ENCODE measurements at places on chromosomes 11 and 22. TPM values are rescaled to one million over a fixed set of nuclear protein-coding genes. Genes with fewer than 3 reads are reported as not detected.

DNA sequence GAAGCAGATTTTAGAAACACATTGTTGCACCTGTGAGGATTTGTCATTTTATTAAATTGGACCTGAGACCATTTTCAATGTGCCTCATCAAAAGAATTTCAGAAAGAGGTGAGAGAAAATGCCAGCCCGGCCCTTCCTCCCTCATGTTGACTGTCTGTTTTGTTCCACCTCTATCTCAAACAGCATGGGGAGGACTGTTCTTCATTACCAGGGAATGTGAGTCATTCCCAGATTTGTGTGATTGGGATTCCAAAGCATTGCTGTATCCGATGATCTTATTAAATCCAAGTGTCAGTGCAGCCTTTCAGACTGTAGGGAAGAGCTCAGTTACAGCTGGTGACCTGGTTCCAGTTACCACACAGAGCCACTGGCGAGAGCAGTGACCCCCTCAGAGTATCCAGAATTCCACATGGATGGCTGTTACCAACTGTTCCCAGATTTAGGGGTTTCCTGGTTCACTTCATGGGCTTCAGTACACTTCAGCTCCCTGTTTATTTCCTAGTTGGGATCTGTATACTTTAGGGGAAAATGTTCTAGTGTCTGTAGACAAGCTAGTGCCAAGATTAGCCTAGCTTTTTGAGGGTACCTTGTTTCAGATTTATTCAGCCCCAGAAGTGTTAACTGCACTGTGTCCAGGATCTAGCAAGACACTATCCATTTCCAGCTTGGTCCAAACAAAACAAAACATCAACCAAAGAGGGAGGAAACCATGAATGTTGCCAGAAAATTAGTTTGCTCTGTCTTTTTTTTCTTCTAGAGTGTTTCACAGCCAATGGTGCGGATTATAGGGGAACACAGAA is 20.9 kb downstream of the KREMEN1 start:
- no peak for DNase-seq

Gene TSGA10IP
- not detected for total RNA-seq

- no peak for DNase-seq
Measured at GRCh38 chr11:70538641-70539359, 140.5 kb downstream of the CTTN start.

DNA sequence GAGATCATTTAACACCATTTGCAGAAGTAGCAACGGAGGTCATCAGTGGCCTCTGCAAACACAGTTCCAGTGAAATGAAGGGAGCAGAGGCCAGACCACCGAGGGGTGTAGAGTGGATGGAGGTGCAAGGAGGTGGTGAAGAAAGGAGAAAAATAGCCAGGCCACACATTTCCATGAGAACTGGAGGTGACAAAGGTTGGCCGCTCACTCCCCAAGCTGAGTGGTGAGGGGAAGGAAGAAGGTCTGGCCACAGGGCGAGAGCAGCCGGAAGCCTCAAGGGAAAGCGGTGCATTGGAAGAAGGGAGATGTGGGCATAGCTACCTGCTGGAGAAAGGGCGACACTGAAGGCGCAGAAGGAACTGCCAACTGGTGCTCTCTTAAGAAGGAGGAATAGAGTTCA is 20.1 kb upstream of the TMPRSS4 start:
- no peak for DNase-seq

DNA sequence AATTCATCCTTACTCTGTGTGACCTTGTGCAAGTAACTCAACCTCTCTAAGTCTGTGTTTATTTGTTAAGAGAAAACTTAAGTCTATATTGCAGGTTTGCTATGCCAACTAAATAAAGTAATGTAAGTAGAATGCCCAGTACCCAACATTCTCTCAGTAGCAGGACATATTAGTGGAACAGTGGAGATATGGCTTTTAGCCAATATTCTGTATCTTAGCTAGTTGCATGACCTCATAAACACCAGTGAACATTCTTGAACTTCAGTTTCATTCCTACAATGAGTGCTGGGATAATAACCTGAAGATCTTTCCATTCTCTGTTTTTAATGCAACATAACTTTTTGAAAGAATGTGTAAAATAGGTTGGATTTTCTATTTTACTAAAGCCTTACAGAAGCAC is 77.0 kb downstream of the RAB38 start:
- no peak for DNase-seq

GRCh38 chr11:66268952-66269905 is 790 bp downstream of the RAB1B start:
- no peak for DNase-seq

DNA sequence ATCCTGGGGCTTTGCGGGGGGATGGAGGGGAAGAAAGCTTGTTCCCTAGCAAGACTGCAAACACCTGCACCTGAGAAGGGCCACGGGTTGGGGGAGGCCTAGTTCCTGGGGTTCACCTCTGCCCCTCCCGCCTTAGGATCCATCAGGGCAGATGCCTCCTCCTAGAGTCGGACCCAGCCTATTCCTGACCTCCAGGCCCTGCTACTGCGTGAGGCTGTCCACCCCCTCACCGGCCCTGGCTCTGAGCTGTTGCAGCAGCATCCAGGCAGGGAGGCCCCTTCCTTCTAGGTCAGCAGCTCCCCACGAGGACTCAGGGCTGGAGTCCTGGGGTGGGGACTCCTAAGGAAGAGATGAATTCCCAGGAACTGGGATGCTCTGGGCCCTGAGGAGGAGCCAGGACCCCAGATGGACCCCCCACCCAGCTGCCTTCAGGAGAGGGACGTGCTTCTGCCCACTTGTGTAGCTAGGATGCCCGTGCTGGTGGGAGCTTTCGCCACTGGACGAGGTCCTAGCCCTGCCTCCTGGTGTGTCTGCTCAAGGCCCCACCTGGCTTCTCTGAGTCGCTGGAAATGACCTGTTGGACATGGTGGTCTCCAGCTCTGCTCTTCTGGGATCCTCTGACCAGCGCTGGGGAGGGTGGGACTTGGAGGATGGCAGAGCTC is 10.3 kb downstream of the MRGPRF start:
- DNase-seq, result no peak

DNA sequence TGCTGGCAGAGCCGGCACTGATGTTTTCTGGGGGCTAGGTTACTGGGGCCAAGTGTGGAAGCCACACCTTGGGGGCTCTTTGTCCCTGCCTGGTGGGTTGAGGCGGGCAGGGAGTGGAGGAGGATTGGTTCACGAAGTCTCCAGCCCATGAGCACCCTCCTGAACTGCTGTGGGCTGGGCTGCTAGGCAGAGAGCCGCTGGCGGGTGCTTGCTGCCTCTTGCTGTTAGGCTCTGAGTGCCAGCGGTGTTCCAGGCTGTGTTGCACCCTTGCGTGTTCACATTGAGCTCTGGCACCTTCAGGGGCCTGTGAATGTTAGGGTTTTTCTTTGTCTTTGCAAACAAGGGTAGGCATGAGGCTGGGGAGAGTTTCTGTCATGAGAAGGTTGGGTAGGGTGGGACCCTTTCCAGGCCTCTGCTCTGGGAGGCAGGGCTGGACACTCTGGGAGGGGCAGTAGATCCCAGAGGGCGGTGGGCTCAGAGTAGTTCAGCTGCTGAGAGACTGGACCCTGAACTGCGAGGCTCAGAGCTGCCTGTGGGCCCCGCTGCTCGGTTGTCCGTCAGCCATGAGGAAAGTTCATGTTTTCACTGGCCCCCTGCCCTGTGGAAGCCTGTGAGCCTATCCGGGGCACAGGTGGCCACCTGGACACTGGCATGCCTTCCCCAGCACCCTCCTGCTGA is 24.0 kb upstream of the TMEM191C start:
- no peak for DNase-seq

DNA sequence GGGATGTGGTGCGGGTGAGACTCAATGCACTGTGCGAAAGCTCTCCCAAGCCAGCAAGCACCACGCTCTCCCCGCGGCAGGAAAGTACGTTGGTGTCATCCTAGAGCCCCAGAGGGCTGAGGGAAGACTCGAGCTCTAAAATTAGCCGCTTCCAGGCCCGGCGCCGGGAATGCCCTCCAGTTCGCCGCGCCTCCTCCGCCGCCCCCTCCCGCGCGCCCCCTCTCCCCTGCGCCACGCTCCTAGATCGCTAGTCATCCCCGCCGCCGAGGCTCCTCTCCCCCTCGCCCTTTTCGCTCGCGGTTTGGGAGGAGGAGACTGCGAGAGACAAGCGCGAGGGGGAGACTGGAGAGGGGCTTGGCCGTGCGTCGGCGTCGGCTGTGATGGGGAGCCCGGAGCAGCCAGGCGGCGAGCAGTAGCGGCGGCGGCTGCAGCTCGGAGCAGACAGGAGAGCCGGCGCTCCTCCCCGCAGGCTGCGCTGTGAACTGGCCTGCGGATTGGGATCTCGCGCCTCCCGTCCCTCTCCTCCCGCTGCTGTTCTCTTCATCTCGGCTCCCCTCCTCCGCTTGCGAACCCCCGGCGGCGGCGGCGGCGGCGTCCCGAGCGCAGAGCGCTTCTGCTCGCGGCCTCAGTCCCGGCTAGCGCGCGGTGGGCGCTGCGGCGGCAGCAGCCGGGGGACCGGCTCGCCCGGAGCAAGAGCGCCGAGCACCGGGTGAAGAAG is at the start of gene FAT3:
FAT3 (plus strand) TSS at position 412 of the 718 bp plus-strand sequence. CDS start 127,295 bp downstream, outside the sequence.
- DNase-seq, result no peak

GRCh38 chr11:125157118-125157733 is 7.3 kb upstream of the PKNOX2 start:
- no peak for DNase-seq

Gene CSNK2A3
- total RNA-seq, result 0.35 TPM

Gene RAB39A
- total RNA-seq, result 0.43 TPM

GRCh38 chr11:36339888-36340287 is 43.8 kb downstream of the PRR5L start:
- DNase-seq, result no peak

DNA sequence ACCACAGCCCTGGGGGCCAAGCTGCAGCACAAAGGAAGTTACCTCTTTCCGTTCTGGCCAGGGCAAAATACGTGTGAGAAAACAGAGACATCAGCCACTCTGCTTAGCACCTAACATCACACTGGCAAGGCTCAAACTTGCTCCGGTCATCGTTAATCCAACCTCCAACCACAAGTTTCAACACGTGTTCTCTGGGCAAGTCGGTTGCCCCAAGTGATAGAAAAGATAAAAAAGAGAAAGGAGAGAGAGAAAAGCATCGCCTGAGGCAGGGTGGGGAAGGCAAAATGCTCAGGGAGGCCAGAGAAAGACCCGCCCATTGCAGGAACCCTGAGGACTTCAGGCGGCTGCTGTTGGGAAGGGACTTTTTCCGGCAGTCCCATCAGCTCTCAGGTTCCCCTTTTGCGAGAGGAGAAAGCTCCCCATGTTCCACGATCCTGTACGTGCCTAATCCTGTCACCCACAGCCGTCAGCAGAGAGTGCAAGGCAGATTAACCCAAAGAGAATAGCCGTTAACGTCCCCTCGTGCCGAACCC is 18.5 kb upstream of the B4GALNT4 start:
- DNase-seq, result no peak

Gene VSIG10L2
- not detected for total RNA-seq

- no peak for DNase-seq
Measured at GRCh38 chr11:111230122-111230465, 15.4 kb upstream of the POU2AF2 start.

Gene GP1BB
- total RNA-seq, result not detected

Gene PGA5
- not detected for total RNA-seq

DNA sequence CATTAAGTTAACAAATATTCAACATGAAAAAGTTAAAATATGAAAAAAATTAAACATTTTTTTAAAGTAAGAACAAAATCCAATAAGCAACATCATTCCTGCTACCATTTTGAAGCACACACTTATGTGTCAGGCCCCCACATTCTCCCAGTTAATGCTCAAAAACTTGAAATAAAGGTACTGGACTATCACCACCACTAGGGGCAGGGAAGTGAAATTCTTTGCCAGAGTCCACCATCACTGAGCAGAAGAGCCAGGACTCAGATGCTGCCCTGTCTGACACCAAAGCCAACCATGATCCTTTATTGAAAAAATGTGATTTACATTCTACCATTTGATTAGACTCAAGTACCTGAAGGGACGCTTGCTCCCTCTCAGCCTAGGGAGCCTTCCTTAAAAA is 39.1 kb downstream of the PITPNB start:
- no peak for DNase-seq

Gene KIRREL3
- total RNA-seq, result 5.1 TPM

Gene VSTM5
- total RNA-seq, result 0.51 TPM

DNA sequence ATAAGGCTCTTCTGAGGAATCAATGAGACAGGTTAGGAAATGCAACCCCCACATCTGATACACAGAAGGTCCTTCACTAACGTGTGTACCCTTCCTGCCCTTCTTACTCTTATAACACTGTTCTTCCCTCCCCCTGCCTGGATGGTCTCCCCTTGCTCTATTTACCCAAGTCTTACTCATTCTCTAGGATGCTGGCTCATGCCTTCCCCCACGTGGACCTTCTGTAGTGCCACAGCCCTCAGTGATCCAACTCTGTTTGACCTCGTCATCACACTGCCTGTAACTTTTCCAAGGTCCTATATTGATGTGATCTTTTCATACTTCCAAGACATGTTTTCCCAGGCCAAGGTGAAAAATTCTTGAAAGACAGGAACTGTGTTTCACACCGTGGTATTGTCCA is 79.8 kb downstream of the C11orf58 start:
- no peak for DNase-seq

Gene GPR83
- total RNA-seq, result 0.12 TPM

- DNase-seq, result no peak
Measured at GRCh38 chr11:107041088-107041444, 22.8 kb upstream of the GUCY1A2 start.

Gene CD248
- 0.07 TPM for total RNA-seq

Gene ISX
- not detected for total RNA-seq

Gene GAB4
- not detected for total RNA-seq

Gene CCDC81
- total RNA-seq, result not detected

Gene NAT10
- 19.8 TPM for total RNA-seq

GRCh38 chr11:78922859-78923625 is 348.4 kb upstream of the NARS2 start:
- no peak for DNase-seq

Data from epithelial cell of proximal tubule (primary cell).